ENCODE measurements at places on chromosomes 2 and 18.

DNA sequence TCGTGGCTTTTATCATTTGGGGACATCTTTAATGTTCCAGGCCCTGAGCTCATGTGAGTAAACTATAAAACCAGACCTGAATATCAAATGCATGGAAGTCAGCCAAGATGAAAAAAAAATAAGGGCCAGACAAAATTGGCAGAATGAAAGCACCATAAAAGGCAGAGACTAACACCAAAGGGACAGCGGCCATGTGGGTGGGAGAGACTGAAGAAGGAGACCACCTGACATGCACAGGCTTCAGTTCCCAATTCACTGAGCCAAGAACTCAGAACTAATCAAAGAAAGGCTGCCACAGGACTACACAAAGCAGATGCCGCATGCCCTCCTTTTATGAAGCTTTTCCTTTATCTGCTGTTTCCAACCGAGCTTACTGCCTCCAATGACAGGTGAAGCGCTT lies 267.1 kb downstream of the RAD51AP2 start:
- DNase-seq, result no peak

- no peak for DNase-seq
Observed at GRCh38 chr18:69830189-69830588, 117.5 kb downstream of the CD226 start.

GRCh38 chr2:99198103-99198841 lies 17.3 kb downstream of the MRPL30 start:
- DNase-seq, result peak; percentile 18

DNA sequence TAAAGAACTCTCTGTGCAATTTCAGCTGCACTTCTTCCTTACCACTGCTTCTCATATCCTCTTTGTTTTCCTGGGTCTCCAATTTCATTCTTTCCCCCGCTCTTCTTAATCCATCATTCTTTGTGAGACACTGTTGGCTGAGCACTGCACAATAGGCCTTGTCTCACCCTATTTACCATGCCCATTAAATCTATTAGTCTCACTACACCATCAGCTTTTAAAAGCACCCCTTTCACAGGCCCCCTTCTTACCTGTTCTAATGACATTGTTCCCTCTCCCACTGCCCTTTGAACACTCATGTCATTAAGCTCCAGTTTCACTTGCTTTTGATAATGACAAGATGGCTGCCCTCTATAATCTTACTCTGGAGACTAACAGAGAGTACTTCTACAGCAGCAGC lies 404.1 kb upstream of the ACVR2A start:
- DNase-seq, result no peak

- DNase-seq, result peak; percentile 94
Observed at GRCh38 chr18:48319801-48320638, 89.2 kb downstream of the ZBTB7C start.

GRCh38 chr18:35589546-35589945 lies 8.0 kb downstream of the GALNT1 start:
- DNase-seq, result no peak

- no peak for DNase-seq
Observed at GRCh38 chr2:85253890-85254289, 73.9 kb downstream of the TGOLN2 start.

DNA sequence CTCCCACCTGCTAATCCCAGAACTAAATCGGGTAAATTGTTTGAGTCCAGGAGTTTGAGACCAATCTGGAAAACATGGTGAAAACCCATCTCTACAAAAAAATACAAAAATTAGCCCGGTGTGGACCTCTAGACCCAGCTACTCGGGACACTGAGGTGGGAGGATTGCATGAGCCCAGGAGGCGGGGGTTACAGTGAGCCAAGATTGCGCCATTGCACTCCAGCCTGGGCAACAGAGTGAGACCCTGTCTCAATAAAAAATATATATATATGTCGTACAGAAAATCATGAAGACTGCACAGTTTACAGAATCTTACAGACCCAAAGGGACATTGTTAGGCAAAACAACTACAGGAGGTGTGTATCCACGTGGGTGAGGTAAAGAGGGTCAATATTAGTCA lies 4.0 kb upstream of the DPY30 start:
- DNase-seq, result no peak

Data from NCI-H2029 (cell line).